ENCODE measurements at places on chromosomes 3 and 15.
A peak's percentile ranks its signal among the peaks of the same experiment; 100 is the strongest.

DNA sequence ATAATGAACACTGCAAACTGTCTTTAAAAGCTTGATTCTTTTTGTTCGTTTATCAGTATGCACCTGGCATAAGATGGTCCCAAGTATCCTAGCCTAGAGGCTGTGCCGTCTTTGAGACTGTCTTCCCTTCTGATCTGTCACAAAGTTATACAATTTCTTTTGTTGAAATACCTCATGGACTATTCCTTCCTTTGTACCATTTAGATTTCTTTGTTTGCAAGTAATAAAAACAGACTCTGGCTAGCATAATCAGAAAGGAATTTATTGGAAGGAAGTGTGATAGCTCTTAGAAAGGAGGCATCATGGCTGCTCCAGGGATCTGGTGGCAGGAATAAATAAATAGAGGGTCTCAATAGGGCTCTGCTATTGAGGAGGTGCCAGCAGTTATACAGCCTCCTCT is 280.4 kb downstream of the SLC9A9 start:
- DNase-seq = no peak

DNA sequence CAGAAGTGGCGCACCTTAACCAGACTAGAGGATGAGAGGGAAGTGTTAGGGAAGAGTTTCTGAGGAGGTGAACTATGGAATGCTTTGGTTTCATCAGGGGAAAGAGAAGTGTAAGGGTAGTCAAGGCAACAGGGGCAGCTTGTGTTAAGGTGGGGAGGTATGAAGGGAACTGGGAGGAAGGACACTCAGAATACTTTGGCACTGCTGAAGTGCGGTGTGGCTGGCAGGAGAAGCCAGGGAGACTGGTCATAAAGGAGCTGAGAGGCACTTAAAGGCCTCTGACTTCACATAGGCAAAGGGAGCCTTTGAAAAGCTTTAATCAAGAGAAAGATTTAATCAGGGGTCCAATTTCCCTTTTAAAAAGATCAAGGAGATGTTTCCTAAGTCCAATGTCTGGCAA is 129.0 kb downstream of the ERC2 start:
- no peak for DNase-seq

DNA sequence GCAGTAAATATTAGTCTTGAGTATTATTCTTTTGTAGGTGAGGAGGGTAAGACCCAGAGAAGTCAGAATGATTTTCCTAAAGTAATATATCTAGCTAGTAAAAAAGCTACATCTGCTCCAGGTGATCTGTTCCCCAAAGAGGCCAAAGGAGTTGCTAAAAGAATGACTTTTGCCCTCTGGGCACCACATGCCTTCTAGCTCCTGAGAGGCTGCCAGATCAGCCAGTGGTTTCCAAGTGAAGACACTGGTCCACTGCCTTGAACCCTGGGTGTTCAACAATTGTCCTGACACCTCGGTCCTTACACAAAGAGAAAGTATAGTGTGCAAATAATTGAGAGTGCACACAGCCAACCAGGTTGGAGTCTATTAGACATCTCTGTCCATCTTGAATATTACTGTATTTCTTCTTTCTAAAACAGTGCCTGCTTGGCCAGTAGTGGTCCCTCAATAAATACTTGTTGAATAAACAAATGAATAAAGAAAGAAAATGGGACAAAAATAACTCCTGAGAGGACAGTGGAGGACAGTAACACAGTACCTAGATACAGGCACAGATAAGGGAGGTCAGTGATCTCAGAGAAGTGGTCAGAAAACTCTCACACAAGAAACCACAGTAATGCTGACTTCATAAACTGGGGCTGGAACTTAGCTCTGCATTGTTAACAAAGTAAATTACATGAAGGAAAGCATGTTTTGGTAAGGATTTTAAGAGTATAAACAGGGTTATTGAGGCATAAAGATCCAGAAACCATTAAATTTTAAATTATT is 56.6 kb upstream of the CSTA start:
- DNase-seq = no peak

DNA sequence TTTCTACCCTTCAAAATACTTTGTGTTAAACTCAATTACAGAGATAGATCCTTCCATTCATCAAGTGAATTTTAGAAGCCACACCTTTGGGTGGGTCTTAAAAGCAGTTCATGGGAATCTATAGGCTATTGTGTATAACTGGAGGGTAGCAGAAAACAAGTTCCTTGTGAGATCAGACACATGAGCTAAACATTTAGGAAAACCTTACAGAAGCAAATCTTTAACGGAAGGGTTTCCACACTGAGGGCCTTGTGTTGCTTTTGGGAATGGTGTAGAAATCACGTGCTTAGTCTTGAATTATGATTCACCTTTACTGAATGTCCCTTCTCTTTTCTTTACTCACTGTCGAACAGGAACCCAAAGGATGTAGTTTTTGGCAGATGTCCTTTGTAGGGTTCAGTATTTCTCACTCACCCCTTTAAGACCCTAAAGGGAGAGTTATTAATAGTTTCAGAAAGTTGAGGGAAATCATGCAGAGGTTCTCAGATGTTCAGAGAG is 257.3 kb upstream of the CTDSPL start:
- DNase-seq = no peak

GRCh38 chr3:59632760-59633573 is 583.1 kb upstream of the CFAP20DC start:
- no peak for DNase-seq

DNA sequence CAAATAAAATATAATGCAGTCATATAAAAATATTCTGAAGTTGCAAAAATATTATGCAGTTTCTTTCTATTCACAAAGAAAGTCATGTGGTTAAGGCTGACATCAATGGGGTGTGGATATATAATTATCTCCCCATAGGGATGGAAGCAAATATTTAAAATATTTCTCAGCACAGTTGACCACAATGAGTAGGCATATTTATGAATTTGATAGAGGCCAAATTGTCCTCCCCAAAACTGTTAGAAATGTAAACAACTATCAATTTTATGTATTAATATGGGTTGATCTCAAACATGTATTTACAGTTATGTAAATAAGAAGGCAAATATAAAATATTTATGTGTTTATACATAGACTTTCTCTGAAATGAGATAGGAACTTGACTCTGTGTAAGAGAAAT is 246.0 kb upstream of the CBLB start:
- DNase-seq = no peak

DNA sequence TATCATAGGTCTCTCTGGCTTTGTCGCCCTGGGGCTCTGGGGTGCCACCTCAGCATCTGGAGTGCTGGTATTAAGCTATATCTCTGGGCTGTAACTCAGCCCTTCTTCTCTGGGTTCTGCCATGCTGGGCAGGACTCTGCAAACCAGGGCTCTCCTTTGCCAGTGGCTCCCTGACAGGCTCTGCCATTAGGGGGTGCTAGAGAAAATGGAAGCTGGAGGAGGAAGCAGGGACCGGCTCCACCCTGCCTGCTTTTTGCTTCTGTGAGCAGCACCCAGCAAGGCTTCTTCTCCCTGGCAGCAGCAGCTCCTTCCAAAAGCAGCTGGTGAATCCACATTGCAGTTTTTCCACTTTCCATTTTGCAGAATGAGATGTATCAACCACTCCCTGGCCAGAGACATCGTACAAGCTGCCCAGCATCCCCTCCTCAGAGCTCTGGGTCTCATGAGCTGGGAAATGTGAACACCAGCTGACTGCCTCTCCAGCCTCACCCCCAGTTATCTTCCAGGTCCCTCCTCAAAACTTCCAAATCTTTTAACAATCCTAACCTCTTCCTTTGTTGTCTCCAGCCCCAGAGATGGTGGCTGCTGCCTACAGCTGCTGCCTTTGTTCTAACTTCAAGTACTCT is 165.0 kb downstream of the ABHD5 start:
- peak; percentile 45 for DNase-seq

- no peak for DNase-seq
Measured at GRCh38 chr15:60685346-60685937, 206.5 kb upstream of the ICE2 start.

DNA sequence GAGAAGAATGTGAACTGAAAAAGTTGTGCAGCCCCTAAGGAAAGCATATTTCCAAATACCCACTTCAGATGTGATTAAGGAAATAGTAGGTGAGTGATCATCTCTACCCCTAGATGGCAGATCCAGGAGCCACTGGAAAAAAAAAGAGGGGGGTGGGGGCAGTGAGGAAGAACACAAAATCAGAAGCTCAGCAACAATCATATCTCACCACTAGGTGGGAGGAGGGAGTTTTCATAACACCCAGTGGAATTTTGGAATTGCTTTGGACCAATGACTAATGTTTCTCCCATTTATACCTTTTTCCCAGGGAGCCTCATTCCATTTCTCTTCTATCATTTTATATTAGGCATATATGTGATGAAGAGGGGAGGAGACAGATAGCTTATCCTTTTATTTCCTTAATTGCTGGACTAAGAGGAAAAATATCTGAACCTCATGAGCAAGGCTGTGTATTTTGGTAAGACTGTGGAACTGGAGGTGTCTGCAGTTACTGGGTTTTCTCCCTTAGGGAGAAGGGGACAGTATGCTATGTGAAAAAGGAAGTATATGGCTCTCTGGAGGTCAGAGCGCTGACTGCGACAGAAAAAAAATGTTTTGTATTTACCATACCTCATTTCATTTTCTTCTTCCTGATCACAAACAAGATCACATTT is 363.4 kb downstream of the GAP43 start:
- peak; percentile 75 for DNase-seq

- DNase-seq = no peak
Measured at GRCh38 chr3:97579365-97579764, 185.2 kb upstream of the ARL6 start.

GRCh38 chr3:174777813-174778212 is 81.3 kb upstream of the NAALADL2 start:
- no peak for DNase-seq

GRCh38 chr3:149600634-149601033 is 57.2 kb downstream of the WWTR1 start:
- no peak for DNase-seq

DNA sequence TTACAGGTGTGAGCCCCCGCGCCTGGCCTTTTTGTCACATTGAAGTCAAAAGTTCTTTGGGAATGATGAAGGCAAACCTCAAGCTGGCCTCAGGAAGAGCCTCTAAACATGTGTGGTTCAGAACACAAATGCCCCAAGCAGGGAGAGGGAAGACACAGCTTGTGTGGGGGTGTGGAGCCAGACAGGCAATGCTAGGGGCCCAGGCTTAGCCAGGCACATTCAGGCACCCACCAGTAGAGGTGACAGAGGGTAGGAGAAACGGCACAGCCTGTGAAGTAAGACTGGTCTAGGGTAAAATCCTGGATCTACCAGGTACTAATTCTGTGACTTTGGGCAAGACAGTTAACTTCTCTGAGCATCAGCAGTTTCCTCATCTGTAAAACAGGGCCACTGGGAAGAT is 3.5 kb downstream of the HDC start:
- DNase-seq = no peak

- DNase-seq = no peak
Measured at GRCh38 chr3:187025254-187025655, 94.9 kb downstream of the ST6GAL1 start.

GRCh38 chr3:133054586-133054985 is 16.4 kb downstream of the TMEM108 start:
- DNase-seq = no peak

DNA sequence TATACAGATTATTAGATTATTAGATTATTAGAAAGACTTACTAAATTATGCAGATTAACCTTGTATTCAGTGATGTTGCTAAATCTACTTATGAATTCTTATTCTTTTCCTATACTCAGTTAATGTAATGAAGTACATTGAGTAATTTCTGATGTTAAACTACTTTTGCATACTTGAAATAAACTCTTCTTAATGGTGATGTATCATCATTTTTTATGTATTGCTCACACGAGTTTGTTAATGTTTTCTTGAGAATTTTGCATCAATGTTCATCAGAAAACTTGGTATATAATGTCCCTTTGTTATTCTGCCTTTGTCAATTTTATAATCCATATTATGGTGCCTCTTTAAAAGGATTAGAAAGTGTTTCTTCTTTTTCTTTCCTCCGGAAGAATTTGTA is 163.2 kb upstream of the COL8A1 start:
- DNase-seq = no peak

- no peak for DNase-seq
Measured at GRCh38 chr3:39038165-39038564, 13.6 kb downstream of the SCN11A start.

DNA sequence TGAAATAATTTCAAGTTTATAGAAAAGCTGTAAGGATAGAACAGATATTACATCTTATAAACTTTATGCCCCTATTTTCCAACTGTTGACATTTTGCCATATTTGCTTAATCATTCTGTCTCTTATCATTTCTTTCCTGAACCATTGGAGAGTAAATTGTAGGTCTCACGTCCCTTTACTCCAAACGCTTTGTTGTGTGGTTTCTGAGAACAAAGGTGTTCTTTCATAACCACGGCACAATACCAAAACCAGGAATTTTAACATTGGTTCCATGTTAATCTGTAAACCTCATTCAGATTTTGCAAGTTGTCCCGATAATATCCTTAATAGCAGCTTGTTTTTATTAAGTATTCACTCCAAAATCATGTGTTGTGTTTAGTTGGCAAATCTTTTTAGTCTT is 134.8 kb downstream of the AKAP13 start:
- DNase-seq = no peak

- no peak for DNase-seq
Measured at GRCh38 chr3:134449951-134450350, 35.8 kb downstream of the ANAPC13 start.

DNA sequence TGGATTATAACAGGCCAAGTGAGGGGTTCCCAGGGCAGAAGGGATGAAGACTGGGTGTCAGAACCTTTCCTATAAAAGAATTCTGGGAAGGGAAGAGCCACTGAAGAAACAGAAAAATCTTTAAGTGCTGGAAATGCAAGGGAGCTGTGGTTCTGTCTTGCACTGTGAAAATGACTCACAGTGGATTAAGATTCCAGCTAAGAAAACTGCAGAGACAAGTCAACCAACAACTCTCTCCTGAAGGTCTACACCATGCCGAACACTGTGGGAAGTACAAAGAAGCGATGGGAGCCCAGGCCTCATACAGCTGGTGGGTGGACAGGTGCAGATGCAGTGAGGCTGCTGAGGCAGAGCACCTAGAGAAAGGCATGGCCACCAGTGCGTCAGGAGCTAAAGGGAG is 27.7 kb downstream of the ZDHHC3 start:
- DNase-seq = no peak

GRCh38 chr15:44790215-44790614 is 53.9 kb downstream of the TRIM69 start:
- DNase-seq = no peak
